Lower leg skin (tissue), 4 donors: ENCODE measurements at places on chromosomes 11 and 22.

DNA sequence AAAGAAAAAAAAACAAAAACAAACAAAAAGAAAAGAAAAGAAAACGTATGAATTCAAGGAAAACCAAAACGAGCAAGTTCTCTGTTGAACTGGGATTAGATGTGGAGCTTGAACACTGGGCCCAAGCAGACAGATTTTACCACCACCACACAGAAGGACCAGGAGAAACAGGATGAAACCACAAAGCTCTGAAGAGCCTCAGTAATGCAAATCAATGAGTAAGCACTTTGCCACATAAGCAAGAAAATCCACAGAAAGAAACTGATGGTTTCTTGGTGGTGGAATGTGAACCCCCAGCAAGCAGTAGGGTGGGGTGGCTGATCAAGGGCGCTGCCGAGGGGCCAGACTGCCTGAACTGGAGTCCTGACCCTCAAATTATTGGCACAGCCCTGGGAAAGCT lies 50.9 kb upstream of the NFRKB start:
- no peak for DNase-seq

DNA sequence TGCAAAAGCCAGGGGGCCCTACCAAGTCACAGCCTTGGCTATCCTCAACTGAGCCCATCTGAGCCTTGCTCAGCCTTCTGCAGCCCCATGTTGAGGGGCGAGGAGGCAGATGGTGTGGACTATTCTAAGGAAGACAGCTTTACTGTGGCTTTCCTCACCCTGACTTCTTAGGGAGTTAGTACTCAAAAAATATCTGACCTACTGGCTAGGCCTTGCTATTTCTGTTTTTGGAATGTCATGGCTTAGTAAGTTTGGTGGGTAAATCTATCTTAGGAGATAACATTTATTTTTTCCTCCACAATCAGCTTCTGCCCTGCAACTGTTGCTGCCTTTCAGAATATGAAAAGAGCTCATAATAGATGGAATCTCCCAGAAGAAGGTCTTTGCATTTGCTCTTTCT lies 80.9 kb downstream of the LDLRAD3 start:
- no peak for DNase-seq

DNA sequence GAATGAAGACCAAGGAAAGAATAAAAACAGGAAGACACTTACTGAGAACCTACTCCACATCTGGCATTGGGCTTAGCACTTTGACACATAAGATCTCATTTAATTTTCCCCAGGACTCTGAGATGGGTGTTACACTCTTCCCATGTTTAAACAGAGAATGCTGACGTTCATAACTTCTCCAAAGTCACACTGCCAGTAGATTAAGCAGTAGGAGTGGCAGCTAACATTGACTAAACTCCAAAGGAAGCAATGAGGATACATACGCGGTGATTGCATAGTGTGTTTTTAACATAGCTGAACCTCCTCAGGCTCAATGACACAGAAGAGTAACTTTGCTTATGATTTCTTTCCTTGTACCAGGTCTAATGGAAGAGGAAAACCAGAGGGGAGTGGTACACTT lies 14.5 kb upstream of the OR10V1 start:
- no peak for DNase-seq

DNA sequence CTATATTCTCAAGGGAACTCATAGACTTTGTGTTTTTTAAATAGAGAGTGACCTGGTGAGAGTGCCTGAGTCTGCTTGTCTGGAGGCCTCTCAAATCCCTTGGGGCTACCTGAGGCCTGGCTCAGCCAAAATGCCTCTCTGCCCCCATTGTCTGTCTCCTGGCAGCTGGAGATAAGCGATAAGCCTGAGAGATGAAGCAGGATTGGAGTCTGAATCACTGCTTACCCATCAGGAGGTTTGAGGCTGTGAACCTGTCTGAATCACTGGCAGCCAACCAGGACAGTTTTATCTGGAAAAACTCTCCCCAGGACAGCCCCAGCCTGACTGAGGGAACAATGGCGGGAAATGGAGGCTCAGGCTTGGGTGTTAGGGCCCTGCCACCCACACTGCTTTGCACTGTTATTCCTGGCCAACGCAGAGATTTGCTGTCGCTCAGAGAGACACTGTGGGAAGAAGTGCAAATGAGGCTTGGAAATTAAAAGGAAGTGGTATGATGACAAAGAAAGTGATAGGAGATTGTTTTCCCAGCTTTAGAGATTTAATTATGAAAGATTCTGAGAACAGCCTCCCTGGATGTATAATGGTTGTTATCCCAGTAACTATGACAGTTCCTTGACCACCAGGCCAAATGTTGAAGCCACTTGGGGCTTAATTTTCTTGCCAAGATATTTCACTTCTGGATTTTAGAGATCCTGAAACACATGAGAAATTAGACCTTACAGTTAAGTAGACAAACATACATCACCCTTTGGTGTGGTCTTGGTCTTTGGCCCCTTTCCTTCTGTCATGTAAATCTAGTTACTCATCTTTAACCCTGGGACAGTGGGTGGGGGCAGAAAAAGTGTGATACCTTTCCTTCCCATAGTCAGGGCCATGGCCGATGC lies 102.1 kb downstream of the RASSF10 start:
- DNase-seq = no peak

DNA sequence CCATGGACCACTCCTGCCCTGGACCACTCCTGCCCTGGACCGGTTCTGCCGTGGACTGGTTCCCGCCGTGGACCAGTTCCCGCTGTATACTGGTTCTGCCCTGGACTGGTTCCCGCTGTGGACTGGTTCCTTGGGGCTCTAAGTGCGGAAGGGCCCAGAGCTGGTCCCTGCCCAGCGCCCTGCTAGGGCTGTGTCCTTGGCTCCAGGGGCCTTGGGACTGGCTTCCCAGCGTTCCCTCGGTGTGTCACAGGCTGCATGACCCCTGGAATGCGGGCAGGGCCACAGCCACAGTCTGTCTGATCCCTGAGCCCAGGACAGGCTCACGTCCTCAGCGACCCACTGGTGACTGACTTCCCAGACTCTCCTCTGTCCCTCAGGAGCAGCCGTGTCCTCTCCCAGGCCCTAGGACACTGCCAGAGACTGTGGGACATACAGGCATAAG lies 412.2 kb downstream of the TBC1D22A start:
- peak; percentile 82 for DNase-seq

- DNase-seq = no peak
Measured at GRCh38 chr11:20839231-20839630, 169.8 kb downstream of the NELL1 start.

DNA sequence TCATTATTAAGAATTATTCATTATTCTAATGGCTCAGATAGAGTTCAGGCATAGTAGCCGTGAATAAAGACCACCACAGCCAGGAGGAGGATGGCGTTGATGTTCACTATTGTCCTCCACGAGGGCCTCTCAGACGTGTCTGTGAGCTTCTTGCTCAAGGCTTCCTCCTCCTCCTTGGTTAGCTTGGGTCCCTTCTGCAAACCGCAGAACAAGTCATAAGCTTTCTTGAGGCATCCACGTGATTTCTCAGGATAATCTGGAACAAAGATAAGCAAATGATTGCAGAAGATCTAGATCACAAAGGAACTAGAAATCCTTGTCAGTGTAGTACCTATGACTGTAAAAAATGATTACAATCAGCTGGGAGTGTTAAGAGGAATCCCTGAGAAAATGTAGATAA lies 13.6 kb upstream of the RFPL2 start:
- DNase-seq = no peak

DNA sequence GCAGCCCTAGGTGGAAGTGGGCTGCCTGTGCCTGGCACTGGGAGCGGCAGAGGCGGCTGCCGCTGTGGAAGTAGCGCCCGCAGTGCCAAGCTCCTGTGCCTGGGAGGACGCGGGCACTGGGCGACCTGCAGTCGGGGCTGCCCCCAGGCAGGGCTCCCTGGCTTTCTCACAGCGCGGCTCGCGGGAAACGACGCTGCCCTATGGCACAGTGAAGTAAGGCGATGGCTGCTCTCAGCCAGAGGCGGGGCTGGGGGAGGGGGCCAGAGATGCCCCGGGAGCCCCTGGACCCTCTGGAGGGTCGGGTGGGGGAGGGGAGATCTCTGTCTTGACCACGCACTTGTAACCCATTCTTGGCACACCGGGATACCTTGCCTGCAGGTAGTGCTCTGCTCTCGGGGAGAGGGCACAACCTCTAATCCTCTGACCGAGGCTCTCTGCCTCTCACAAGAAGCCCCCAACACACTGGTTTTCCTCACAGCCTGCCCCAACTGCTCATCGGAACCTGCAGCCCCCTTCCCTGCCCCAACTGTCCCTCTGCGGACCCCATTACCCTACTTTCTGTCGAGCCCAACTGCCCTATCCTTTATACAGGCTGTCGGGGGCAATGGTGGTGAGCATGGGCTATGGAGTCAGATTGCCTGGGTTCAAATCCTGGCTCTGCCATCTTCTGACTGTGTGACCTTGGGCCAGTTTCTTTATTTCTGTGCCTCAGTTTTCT lies 32.2 kb upstream of the TRIM29 start:
- no peak for DNase-seq

DNA sequence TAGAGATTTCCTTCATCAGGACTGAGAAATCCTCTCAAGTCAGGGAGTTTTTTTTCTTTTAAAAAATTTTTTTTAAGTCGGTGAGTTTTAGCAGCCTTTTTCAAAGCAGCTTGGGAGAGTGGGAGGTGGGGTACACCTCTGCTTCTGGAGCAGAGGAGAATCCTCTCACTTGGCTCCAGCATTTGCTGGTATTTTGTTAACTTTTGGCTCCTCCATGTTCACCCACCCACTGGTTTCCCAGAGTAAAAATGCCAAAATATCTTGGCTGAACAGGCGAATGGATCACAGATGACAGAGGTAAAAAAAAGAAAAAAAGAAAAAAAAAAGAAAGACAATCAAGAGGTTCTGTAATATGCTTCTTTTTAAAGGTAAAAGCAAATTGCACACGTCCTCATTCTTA lies 68.0 kb downstream of the GAB2 start:
- DNase-seq = no peak

- no peak for DNase-seq
Measured at GRCh38 chr11:22392561-22392960, 54.4 kb downstream of the SLC17A6 start.

- DNase-seq = peak; percentile 96
Measured at GRCh38 chr11:75554258-75555022, 7.6 kb upstream of the SERPINH1 start.

DNA sequence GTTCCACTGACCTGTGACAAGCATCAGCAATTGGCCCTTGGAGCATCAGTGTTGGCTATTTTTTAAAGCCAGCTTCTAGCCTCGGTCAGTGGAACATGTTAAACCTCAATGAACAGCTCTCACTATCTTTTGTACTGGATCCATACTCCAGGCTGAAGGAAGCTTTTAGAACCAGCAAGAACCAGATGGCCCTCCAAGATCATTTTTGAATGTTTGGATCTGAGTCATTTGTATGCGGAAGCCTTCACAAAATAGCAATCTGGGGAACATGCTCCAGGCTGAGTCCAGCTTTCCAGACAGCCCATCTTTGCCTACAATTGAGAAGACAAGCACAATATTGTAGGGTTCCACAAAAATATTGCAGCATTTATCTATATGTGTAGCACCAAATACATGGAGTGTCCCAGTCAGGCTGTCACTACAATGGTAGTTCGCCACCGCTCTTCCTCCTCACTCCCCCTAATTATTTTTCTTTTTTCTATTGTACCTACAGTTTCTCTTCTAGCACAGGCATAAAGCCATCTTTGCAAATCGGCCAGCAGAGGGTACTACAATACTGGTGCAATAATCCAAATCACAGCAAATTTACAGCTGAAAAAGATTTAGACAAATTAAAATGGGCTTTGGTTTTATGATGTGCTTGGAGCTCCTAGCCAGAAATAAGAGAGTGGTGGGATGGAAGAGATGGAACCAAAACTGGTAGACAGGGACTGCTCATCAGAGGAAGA lies 177.4 kb upstream of the BLID start:
- DNase-seq = no peak

DNA sequence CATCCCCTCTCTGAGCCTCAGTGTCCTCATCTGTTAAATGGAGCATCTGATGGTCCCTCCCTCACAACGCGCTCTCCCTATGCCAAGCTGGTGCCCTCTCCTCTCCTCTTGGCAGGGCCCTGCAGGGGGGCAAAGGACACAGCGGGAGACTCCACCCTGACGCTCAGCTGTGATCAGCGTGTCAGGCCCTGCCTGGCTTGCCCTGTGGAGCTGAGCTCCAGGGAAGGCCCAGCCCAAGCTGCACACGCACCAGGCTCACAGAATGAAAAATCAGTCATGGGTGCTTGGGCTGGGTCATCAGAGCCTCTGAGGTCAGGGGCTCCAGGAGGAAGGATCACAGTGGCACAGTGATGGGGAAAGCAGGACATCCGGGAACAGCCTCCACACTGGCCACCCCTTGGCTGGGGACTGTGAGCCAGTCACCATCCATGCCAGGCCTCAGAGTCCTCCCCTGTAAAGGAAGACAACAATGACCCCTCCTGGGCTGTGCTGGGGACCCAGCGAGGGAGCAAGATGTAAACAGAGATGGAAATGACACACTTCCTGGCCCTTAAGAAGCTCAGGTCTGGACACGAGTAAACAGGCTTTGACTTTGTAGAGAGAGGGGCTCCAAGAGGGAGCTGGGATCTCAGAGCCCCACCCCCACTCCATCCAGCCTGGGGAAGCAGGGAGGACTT lies 36.6 kb downstream of the RPL3 start:
- no peak for DNase-seq

DNA sequence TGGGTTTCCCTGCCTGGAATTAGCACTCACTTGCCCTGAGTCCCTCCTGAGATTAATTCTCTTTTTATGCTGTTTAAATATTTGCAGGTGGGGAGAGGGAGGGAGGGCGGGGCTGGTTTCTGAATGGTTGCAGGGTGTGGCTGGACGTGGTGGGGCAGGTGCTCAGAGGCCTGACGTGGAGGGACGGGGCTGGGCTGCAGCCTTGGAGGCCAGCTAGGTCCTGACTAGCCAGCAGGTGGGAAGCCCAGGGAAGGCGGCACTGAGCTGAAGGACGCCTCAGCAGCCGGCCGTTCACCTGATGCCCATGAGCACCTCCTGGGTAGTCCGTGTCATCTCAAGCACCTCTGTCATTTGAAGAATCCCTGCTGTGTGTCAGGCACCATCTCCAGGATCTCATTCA lies 21.3 kb downstream of the SGSM1 start:
- no peak for DNase-seq

GRCh38 chr11:9146477-9146876 lies 55.1 kb upstream of the SCUBE2 start:
- DNase-seq = no peak

- DNase-seq = no peak
Measured at GRCh38 chr11:60592601-60593000, 77.4 kb downstream of the MS4A13 start.

DNA sequence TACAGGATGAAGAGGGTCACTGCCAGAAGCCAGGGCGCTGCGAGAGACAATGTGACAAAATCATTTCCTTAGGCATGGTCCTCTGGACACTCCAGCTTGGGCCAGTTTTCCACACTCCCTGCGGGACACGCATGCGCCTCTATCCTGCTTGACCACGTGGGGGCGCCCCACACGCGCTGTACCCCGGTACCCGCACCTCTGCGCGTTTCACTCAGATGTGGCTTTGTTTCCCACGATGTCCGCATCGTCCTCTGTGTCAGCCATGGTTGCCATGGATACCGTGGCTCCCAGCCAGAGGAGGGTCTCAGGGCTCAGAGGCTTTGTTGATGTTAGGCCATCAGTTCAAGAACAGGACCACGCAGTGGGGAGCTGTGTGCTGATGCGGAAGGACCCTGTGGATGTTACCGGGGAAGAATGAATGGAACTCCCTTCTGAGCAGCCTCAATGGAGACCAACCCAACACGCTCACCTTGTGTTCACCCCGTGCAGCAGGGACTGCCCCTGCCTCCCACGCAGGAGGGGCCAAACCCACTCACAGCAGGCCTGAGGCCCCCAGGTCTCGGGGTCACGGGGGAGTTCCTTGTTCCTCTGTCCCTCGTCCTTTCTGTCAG lies 101.1 kb upstream of the SLC22A12 start:
- peak; percentile 83 for DNase-seq

- DNase-seq = peak; percentile 92
Measured at GRCh38 chr22:38397189-38398085, 57.6 kb downstream of the KCNJ4 start.

GRCh38 chr11:10623797-10624761 lies 55.6 kb upstream of the LYVE1 start:
- no peak for DNase-seq
